ENCODE measurements at places on chromosomes 5 and 9. TPM values are rescaled to one million over a fixed set of nuclear protein-coding genes. Genes with fewer than 3 reads are reported as not detected.

Gene S100Z
- total RNA-seq, result not detected

Gene SIT1
- not detected for total RNA-seq

Gene GTF3C4
- total RNA-seq, result 19.7 TPM

Gene UNC5A
- total RNA-seq, result 0.51 TPM

Gene TMEM232
- 0.32 TPM for total RNA-seq

Gene SOWAHA
- 0.03 TPM for total RNA-seq

Gene WHRN
- 2.8 TPM for total RNA-seq

Gene IFNA2
- total RNA-seq, result not detected

Gene IRX1
- total RNA-seq, result 7.5 TPM

Gene BTNL8
- not detected for total RNA-seq

Gene SLC9A3
- total RNA-seq, result 0.85 TPM

Gene LCN9
- total RNA-seq, result not detected

Gene SLC34A3
- not detected for total RNA-seq

Gene FAM81B
- total RNA-seq, result not detected

Gene NIM1K
- 0.07 TPM for total RNA-seq

Gene CYLC2
- not detected for total RNA-seq

Gene LMAN2
- 148 TPM for total RNA-seq

Gene URM1
- 35.9 TPM for total RNA-seq

Gene INSYN2B
- 6.7 TPM for total RNA-seq

Measured in foreskin keratinocyte (primary cell).